ENCODE measurements at places on chromosomes 16 and 17.

DNA sequence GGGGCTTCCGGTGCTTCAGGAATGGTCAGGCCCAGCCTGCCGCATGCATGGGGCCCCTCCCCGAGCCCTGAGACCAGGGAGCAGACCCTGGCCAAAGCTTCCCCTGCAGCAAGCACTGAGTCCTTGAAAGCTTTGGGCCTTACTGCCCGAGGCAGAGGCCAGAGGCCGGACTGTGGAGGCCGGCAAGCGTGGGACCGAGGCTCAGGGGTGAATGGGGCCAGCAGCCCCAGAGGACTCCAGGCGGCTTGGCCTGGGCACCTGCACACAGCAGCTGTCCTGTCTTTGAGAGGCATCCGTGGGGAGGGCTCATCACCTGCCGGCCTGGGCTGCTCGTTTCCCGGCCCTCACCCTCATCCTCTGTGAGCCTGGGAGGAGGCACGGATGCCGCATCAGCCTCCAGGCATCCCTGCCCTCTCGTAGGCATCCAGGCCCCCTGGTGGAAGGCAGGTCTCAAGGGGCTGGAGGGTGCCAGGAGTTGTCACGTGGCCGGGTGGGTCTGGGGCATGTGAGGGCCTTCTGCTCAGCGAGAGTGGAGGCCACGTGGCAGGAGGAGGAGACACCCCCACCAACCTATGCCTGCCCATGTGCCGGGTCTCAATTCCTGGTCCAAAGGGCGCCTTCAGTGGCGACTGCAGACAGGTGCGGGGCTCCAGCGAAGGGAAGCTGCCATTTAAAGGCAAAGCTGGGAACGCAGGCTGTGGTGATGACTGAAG lies 31.4 kb downstream of the CACNA1H start:
- no peak for DNase-seq

GRCh38 chr17:12230481-12231354 lies 210.0 kb downstream of the MAP2K4 start:
- peak; percentile 87 for DNase-seq

GRCh38 chr17:28912281-28912937 lies 9.5 kb upstream of the DHRS13 start:
- no peak for DNase-seq

GRCh38 chr17:36728030-36728991 lies 126.9 kb downstream of the MRM1 start:
- DNase-seq: no peak

DNA sequence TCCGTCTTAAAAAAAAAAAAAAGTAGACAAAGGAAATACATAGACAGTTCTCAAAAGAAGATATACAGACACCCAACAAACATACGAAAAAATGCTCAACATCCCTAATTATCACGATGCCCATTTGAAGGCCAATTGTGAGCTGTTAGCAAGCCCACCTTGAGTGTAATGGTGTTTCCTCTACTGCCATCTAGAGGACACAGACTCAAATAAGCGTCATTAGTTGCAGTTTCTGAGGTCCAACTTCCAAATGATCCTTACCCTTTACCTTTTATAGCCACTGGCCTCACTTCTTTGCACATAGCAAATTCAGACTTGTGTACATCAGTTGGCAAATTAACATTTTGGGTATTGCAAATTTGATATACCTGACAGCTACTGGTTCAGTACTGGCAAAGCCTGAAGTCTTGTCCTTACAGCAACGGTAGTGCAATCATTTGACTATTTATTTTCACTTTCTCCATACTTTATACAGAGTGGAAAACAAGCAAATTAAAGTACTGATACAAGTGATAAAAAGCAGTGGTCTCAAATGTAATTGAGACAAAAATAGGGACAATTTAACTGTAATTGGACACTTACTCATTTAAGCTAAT lies 536.3 kb upstream of the EEF2KMT start:
- peak; percentile 11 for DNase-seq

- no peak for DNase-seq
Measured at GRCh38 chr16:5166486-5166885, 68.9 kb upstream of the EEF2KMT start.

DNA sequence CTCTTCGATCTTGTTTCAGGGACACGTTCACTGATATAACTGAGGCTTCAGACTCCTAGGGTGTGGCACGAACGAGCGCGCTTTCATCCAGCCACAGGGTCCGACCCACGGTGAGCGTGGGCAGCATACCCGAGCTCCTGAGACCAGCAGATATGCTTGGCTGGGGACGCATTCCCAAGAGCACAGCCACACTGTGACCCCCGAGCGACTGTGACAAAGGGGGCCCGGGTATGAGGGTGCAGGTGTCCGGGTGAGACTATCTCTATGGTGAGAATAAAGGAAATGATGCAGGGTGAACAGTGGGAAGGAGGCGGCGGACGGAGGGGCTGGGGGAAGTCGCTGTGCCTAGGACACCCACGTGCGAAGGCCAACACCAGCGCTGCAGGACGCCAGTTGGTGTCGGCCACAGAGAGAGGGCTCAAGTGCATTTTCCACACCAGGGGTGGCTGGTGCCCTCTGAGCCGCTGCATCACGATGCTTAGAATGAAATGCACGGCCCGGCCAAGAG lies 17.6 kb downstream of the RPH3AL start:
- no peak for DNase-seq

- no peak for DNase-seq
Measured at GRCh38 chr17:9329251-9329921, 246.2 kb downstream of the STX8 start.

GRCh38 chr17:42428141-42428944 lies 5.3 kb upstream of the CAVIN1 start:
- DNase-seq: peak; percentile 75

DNA sequence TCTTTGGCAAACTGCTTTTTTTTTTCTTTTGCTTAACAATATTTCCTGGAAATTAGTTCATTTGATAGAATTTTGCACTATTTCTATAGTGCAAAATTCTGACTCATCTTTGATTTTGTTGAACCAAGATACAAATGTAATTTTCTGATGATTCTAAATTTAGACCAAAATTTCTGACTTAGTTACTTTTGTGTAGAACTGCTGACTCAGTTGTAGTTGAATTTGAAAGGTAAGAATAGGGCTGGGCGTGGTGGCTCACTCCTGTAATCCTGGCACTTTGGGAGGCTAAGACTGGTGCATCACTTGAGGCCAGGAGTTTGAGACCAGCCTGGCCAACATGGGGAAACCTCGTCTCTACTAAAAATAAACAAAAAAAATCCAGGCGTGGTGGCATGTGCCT lies 223.0 kb downstream of the BCAS3 start:
- DNase-seq: no peak

GRCh38 chr17:54867634-54868033 lies 33.0 kb upstream of the TOM1L1 start:
- no peak for DNase-seq

DNA sequence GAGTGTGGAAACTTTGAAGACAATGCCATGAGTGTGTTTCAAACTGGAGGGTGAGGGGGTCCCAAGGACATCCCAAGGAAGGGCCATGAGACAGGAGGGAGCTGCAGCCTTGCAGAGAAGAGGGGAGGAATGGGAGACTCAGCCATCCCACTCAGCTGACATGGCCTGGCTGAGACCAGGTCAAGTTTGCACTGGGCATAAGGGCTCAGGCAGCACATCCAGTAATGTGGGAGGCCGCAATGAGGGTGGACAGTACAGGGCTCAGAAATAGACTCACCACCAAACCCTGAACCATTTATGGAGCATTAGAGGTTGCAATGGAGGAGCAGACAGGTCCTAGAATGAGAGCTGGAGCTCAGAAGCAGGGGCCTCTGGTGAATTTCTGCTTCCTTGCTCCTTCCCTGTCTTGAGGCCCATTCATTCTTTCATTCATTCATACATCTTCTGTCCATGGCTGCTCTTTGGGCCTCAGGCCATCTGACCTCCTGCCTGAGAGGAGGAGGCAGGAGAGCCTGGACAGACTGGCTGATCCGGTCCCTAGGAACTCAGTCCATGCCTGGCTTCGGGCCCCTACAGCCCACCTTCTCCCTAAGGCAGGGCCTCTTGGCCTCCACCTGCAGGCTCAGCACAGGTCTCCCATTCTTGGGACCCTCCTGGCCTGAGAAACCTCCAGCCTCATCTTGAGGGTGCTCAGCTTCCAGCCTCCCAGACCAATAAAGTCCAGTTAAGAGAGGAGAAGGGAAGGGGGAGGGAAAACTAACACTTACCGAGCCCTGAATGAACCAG lies 70.5 kb upstream of the CDH5 start:
- DNase-seq: no peak

- no peak for DNase-seq
Measured at GRCh38 chr16:57325458-57325857, 33.1 kb upstream of the CCL22 start.

- no peak for DNase-seq
Measured at GRCh38 chr16:27483624-27484023, 66.1 kb downstream of the GTF3C1 start.

- DNase-seq: peak; percentile 71
Measured at GRCh38 chr17:20116683-20117309, 107.6 kb downstream of the SPECC1 start.

DNA sequence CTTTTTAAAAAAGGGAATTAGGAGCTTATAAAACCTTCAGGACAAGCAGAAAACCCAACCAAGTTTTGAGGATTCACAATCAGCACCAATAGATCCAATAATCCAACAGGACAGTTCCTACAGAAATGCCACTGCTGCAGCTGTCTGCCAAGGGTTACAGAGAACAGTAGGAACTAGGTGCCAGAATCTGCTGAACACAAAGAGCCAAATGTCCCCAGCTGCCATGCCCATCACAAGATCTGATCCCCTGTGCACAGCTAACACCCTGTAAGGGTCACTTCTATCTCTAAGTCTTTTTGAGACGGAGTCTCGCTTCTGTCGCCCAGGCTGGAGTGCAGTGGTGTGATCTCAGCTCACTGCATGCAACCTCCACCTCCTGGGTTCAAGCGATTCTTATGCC lies 262.3 kb downstream of the STX8 start:
- DNase-seq: no peak

DNA sequence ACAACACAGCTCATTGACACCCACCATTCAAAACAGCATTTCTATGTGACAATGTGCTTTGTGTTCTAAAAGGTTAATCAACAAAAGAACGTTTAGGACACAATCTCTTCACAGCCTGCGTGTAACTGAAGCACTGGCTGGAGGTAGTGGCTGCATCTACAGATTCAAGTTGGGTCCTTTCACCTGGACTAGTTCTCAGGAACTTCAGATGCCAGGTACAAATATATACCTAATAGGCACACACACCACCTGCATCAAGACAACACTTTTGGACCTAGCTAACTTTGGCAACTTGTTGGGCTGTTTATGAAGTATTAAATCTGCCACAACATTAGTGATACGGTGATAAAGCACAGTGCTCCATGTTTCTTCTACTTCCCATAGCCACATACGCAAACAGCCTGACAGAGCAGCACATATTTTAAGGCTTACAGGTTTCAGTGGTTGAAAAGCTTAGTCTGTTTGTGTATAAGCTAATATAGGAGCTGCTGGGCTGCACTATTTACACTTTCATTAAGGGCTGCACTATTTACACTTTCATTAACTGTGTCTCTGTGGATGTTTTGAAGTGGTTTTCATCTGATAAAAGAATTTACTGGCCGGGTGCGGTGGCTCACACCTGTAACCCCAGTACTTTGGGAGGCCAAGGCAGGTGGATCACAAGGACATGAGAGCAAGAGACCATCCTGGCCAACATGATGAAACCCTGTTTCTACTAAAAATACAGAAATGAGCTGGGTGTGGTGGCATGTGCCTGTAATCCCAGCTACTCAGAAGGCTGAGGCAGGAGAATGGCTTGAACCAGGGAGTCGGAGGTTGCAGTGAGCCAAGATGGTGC lies 132.6 kb downstream of the PARN start:
- no peak for DNase-seq

- no peak for DNase-seq
Measured at GRCh38 chr17:561116-561515, 153.5 kb downstream of the VPS53 start.

GRCh38 chr17:13067629-13068303 lies 49.9 kb upstream of the ELAC2 start:
- DNase-seq: no peak

GRCh38 chr17:44266402-44267164 lies 1.4 kb downstream of the SLC4A1 start:
- peak; percentile 10 for DNase-seq

GRCh38 chr16:84950906-84951305 lies 60.4 kb downstream of the ZDHHC7 start:
- no peak for DNase-seq

- DNase-seq: no peak
Measured at GRCh38 chr17:55233840-55234239, 30.9 kb upstream of the HLF start.

- peak; percentile 44 for DNase-seq
Measured at GRCh38 chr17:73157521-73157890, 7.3 kb upstream of the SSTR2 start.

DNA sequence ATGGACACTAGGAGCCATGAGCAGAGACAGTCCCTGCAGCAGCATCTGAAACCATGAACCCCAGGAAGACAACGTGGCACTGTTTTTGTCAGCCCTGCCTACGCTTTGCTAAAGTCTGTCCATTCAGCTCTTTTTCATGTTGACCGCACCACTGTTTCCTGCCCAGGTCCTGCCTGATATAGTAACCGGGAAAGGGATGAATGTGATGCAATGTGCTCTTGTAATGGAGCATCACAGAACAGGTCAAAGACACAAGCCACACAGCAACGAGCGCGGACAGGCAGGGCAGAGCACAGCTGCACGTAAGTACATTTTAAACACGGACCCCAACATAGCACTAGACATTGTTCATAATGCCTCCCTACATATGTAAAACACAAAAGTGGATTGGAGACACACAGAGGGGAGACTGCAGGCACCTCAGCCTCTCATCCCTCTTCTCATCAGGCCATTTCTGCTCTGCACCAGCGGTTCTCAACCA lies 16.9 kb upstream of the TNFRSF13B start:
- DNase-seq: peak; percentile 32

GRCh38 chr17:73522107-73522506 lies 122.1 kb downstream of the SDK2 start:
- DNase-seq: no peak

DNA sequence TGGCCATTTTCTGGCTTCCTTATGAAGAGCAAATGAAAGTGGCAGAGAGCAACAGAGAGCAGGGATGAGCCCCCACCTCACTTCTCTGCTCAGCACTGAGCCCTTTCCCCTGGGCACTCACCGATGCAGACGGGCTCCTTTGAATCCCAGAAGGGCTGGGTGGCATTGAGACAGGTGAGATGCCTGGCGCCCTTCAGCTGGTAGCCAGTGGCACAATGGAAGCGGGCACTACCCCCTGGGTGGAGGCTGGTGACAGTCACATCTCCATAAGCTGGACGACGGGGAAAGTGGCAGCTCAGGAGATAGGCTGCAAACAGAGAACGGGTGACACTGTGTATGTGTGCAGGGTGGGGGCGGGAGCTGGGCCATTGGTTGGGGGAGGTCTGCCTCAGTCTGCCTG lies 12.5 kb upstream of the PHF12 start:
- no peak for DNase-seq

- peak; percentile 82 for DNase-seq
Measured at GRCh38 chr16:28291651-28292626, at the start of gene SBK1. TSS of gene SBK1 (plus strand) at chr16:28292525. CDS start at chr16:28317392, 24,867 bp downstream.

- DNase-seq: no peak
Measured at GRCh38 chr17:4500191-4500571, 1.5 kb downstream of the SPNS2 start.
